Activated effector memory CD4-positive, alpha-beta T cell treated with anti-CD3 and anti-CD28 coated beads, Interleukin-2, amount 50 U/mL, for 16 hours (primary cell): ENCODE measurements at places on chromosomes 16 and 17.

DNA sequence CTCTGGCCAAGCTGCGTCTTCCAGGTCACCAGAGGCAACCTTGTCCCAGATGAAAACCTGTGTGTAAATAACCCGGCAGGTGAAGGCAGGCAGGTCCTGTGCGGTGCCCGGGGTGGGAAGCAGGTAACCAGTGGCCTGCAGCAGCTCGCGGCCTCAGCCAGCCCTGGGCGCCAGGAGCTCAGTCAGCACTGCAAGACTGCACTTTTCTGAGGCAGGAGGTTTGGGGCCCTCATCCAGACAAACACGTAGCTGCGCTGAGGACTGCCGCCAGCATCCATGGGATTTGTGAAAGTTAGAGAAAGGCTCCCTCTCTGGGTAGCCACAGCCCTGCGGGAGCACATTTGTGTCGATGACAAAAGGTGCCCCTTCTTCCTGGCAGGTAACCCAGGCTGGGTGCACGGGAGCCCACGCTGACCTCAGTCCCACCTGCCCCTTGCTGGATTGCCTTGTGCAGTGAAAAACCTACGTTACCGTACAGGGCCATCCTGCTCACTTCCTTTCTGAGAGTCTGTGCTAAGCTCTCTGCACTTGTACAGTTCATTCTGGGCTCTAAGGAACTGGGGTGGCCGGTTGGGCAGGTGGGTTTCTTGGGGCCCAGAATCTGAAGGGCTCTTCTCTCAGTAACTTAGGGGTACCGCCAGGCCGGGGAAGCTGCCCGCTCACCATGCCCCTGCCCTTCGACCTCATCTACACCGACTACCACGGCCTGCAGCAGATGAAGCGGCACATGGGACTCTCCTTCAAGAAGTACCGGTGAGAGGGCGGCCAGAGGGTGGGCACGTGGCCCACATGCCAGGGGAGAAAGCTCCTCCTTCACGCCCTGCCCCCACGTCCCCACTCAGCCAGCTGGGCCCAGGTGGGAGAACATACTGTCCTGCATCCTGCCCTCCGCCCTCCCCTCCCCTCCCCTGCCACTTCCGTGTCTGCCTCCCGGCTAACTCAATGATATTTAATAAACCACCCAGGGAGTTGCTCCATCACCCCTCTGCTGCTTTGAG lies 56.4 kb downstream of the MGAT5B start:
- DNase-seq: no peak

- DNase-seq: no peak
Observed at GRCh38 chr17:28550858-28551257, 1.6 kb downstream of the UNC119 start.

DNA sequence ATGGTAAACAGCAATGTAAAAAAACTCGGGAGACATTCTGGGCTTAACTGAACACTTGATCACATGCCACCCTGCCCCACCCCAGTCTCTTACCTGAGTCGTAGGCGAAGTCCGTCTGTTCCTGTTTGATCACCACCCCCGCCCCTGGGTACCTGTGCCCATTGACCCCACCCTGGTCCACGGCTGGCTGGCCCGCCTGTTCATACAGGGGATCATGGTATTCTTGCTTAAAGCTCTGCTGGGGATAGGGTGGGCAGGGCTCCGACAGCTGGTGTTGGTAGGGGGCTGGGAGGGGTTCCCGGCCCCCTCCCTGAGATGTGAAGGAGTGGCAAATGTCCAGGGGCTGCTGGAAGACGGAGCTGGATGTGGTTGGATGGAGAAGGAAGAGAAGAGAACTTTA lies 13.6 kb downstream of the ETV4 start:
- no peak for DNase-seq

- DNase-seq: no peak
Observed at GRCh38 chr16:6645768-6646568, 686.7 kb upstream of the RBFOX1 start.

GRCh38 chr17:82435601-82436583 lies 14.7 kb downstream of the CYBC1 start:
- no peak for DNase-seq

- DNase-seq: no peak
Observed at GRCh38 chr16:68759062-68759461, 22.0 kb downstream of the CDH1 start.
